ENCODE measurements at places on chromosomes 3 and 15. TPM values are rescaled to one million over a fixed set of nuclear protein-coding genes. Genes with fewer than 3 reads are reported as not detected.

DNA sequence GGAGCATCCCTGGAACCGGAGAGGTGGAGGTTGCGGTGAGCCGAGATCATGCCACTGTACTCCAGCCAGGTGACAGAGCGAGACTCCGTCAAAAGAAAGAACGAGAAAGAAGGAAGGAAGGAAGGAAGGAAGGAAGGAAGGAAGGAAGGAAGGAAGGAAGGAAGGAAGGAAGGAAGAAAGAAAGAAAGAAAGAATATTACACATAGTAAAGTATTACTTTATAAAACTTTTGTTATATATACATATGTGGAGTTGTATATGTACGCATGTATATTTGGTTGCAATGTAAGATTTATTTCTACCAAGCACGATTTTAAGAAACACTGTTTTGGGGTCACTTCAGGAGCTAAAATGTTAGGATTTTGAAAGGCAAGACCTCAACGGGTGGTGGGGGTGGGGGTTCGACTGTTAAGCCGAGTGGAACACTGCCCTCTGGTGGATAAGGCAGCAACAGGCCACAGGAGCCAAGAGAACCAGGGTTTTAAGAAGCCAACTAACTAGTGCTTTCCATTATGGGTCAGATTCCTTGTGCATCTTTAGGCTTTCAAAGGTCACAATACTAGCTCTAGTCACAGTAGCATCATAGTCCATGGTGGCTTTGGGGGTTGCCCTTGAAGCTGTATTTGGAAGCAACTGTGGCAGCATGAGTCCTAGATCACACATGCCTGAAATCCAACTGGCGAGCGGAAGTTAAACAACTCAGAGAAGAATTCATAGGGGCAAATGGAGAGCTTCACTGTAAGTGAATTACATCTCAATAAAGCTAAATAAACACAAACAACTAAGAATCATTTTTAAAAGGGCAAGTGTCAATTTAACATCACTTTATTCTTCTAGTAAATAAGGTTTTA is 22.5 kb downstream of the GLB1 start:
- peak; percentile 38 for DNase-seq

GRCh38 chr3:21665444-21666100 is 85.4 kb downstream of the ZNF385D start:
- no peak for DNase-seq

The CHCHD4 gene
- 19.1 TPM for total RNA-seq

DNA sequence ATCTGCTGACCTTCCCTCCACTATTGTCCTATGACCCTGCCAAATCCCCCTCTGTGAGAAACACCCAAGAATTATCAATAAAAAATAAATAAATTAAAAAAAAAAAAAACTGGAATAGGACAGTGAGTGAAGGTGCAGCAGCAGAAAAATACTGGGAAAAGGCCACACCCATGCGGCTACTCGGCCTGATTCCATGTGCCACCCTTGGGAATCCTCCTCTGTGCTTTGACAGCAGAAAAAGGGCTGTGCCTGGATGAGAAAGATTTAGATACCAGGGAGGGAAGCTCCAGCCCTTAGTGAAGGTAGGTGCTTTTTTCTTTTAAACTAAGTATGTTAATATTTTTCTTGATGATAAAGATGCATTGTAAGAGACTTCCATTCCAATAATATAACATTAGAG is 107.8 kb downstream of the CTNNB1 start:
- DNase-seq: no peak

DNA sequence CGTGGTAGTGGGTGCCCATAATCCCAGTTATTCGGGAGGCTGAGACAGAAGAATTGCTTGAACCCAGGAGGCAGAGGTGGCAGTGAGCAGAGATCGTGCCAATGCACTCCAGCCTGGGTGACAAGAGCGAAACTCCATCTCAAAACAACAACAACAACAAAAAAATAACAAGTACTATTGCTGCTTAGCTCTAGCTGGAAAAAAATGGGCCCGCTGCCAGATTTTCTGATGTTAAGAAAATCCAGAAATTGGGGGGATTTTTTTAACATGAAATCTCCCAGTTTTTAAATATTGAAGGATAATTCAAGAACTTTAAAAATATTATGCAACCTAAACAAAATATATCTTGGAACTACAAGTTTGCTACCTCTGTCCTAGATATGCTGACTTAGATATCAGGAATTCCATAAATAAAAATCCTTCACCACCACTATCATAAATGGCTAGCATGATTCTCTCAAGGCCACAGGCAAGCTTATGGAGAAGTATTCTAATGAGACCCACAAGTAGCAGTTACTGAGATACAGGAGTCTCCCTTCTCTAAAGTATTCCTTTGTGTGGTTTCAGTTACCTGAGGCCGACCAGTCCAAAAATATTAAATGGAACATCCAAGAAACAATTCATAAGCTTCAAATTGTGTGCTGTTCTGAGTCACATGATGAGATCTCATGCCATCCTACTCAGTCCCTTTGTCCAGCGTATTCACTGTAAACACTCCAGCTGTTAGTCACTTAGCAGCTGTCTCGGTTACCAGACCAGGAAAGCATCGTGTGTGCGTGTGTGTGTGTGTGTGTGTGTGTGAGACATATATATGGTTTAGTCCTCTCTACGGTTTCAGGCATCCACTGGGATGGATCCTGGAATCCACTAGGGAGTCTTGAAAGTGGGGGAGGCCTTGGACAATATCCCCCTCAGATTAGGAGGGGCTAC is 277.2 kb downstream of the TBL1XR1 start:
- no peak for DNase-seq

GRCh38 chr15:67114846-67115585 is 49.6 kb downstream of the SMAD3 start:
- no peak for DNase-seq

The CPN2 gene
- not detected for total RNA-seq

DNA sequence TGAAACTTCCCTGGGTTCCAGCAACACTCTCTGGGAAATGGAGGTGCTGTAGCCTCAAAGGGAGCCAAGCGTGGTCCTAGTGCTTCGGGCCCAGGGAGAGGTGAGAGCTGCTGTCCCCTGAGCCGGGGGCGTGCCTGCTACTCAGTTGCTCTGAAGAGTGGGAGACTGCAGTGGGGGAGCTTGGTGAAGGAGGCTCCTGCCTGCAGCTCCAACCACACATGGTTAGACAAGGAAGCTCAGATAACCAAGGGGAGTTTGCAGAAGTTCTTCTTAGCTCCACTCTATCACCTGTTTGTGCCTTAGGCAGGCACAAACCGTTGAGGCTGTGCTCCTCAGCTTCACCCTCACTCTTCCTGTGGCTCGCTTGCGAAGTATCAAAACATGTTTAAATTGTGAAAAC is 53.6 kb upstream of the TRPM1 start:
- no peak for DNase-seq

- no peak for DNase-seq
These were observed 694.4 kb upstream of the NR2F2 start for GRCh38 chr15:95636107-95636506.

Measured in omental fat pad (tissue), 4 donors.